ENCODE measurements at places on chromosomes 11 and 22. TPM values are rescaled to one million over a fixed set of nuclear protein-coding genes. Genes with fewer than 3 reads are reported as not detected.

The CARNS1 gene
- total RNA-seq: not detected

The VPS37C gene
- 11.5 TPM for total RNA-seq

The TMEM123 gene
- 188 TPM for total RNA-seq

The C11orf86 gene
- total RNA-seq: not detected

The SCUBE2 gene
- 0.88 TPM for total RNA-seq

The SIRT3 gene
- total RNA-seq: 7.6 TPM

The CLDN5 gene
- total RNA-seq: not detected

The ZNF195 gene
- total RNA-seq: 14.5 TPM

The PARVG gene
- 0.48 TPM for total RNA-seq

The MRPL16 gene
- total RNA-seq: 76.6 TPM

The JAM3 gene
- total RNA-seq: 49.1 TPM
